T1000 (cell line): ENCODE measurements at places on chromosomes 4 and X.

DNA sequence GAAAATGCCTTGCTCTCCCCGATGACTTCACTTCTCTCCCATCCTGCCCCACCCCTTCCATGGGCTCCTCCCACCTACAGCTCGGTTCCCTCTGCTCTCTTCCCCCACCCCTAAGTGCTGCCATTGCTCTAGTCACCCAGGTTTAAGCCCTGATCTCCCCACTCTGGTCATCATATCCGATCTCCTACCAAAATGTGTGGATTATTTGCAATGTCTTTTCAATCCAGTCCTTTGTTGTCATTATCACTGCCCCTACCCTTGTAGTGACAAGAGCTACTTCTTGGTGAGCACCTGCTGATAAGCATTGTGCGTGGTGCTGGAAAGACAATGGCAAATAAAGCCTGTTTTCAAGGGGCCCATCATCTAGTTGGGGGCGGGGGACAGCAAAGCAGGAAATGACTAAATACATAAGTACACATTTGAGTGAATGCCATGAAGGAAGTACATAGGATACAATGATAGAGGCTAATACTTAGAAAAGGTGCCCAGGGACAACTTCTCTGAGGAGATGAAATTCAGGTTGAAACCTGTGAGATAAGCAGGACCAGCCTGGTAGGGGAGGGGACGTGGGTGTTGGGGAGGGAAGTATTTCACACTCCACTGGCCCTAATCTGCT, 63.8 kb downstream of the DLG3 start:
- DNase-seq: no peak

GRCh38 chr4:7017446-7018048, 25.6 kb upstream of the TADA2B start:
- no peak for DNase-seq

GRCh38 chr4:183262776-183263100, 57.3 kb downstream of the CLDN22 start:
- DNase-seq: no peak

DNA sequence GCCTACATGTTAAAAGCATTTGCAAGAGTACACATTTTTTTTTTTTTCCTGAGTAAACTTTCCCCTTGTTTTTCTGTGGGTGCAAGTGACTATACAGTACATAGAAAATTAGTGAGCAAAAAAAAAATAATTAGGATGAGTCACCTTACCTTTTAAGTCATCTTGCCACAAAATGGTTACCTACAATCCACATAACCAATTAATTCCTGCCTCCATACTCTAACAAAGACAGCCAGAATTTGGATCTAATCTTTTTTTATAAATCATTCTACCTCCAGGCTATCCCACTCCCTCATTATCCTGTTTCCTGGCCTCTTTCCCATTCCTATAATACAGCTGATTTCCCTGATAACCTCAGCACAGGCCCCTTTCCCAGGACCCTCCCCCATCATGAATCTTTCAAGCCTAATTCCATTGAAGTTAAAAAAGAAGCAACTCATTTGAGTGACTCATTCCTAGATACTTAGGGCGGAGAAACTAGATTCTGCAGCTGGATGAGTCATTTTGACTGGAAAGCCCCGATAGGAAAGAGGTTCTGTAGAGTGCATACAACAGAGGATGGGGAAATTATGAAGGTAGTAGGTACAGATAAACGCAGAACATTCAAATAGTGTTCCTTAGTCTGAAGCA, 128.2 kb downstream of the C4orf51 start:
- peak; percentile 60 for DNase-seq

GRCh38 chr4:156830351-156830750, 141.2 kb downstream of the PDGFC start:
- DNase-seq: peak; percentile 13

DNA sequence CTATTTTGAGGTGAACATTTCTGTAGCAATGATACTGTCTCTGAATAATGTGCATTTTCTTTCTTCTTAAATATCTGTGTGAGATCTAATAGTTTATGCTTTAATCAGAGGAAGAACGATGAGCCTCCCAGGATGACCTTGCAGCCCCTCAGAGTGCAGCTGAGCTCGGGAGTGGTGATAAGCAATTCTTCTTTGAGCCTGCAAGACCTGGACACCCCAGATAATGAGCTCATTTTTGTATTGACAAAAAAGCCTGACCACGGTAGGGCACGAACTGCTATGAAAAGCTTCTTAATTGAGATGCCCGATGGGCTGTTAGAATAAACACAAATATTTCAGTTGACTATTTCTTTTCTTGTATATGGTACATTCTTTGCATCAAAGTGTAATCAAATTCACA, 105.0 kb upstream of the ANXA3 start:
- DNase-seq: no peak

- DNase-seq: no peak
These were observed 102.1 kb upstream of the TENM3 start for GRCh38 chr4:182141061-182141460.

- no peak for DNase-seq
These were observed 22.4 kb downstream of the HPRT1 start for GRCh38 chrX:134482371-134482770.

- no peak for DNase-seq
These were observed 469.0 kb upstream of the PRKX start for GRCh38 chrX:4182408-4182806.

DNA sequence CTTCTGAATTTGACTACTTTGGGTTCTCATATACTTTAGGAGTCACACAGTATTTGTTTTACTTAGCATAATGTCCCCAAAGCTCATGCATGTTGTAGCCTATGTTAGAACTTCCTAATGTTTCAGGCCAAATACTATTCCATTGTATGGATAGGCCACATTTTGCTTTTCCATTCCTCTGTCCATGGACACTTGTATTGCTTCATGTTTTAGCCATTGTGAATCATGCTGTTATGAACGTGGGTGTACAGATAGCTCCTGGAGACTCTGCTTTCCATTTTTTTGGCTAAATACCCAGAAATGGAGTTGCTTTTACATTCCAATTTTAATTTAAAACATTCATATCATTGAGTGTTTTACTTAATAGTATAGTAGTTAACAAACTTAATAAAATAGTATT, 54.5 kb downstream of the HTT start:
- DNase-seq: no peak

GRCh38 chrX:134949271-134949670, 41.5 kb upstream of the SMIM10 start:
- DNase-seq: no peak

GRCh38 chr4:10083861-10084641, 32.5 kb downstream of the WDR1 start:
- no peak for DNase-seq

DNA sequence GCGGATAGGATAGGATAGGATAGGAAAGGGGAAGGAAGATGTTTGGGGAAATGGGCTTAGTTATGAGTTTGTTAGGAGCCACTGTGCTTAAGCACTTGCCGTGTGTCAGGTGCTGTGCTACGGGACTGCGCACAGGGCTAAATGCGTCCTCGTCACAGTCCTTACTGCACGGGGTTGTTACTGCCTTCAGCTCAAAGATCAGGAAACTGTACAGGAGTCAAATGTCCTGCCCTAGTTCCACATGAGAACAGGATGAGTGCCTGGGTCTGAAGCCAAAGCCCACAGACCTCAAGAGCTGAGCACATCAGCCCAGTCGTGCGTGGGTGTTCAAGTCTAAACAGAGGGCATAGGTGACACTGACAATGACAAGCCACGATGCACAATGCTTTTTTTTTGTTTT, 15.0 kb downstream of the ACSL1 start:
- no peak for DNase-seq

DNA sequence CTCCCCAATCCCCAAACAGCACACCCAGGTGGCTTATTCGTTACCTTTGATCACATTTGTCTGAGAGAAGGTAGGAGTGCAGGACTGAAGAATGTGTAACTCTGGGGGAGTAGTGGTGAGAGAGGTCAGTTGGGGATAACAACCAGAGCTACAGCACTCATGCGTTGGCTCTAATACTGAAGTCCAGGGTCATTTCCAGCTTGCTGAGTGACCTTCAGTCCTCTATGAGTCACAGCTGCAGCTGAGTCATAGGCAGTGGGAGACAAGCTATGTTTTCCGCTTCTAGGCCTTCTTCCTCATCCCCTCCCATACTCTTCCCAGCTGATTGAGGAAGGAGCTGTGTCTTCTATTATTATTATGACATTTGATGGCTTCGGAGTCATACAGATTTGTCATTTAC, 31.6 kb upstream of the CT47C1 start:
- peak; percentile 11 for DNase-seq

DNA sequence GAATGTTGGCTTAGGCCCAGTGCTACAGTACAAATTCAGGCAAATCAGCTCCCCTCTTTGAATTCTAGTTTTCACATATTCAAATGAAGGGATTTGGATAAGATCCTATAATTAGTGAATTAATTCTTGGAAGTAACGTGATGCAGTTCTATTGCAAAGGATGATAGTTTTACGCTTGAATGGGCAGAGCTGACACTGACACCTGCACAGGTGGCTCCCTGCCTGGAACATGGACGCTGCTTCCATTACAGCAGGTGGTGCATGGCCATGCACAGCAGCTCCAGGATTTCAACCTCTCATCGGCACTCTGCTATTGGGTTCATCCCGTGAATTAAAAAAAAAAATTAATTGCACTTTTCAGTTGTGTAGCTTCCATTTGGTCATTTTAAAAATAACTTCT, 28.4 kb upstream of the RPS6KA6 start:
- no peak for DNase-seq

DNA sequence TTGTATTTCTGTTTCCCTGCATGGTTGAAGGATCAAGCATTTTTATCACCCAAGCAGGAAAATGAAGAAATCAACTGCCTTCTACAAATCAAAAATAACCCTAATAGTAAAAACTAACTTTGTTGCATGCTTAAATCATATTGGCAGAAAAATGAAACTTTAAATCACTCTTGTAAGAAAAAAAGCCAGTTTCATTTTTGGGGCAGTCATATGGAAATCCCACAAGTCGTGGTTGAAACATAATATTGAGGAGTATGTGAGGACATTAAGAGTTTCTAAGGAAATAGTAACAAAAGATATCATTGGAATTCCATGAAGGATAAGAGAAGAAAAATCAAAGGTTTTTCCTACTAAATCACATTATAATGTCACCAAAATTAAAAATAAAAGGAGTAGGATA, 8.4 kb downstream of the TEC start:
- no peak for DNase-seq

DNA sequence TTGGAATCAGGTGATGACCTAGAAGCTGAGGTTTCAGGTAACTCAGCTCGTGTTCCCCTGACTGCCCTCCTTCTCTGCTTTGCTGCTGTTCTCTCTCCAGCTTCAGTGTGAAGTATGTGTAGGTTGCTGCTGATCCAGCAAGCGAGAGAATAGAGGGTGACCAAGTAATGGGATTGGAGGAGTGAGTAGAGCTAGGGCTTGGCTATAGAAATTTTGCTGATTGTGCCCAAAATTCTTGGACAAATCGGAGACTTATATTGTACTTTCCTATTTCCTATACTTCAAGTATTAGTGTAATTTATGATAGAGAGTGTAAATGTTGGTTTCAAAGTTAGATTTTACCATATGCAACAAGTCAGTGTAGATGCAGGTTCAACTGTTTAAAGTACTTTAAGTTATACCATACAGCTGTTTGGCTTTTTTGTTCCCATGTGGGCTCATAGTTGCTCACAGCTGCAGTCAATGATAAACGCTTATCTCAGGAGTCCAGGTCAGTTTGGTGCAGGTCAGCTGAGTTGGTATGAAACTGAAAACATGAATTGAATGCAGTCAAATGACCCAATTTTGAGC, 48.0 kb downstream of the RAPGEF2 start:
- DNase-seq: no peak

GRCh38 chr4:163662768-163663167, 168.3 kb downstream of the TMA16 start:
- no peak for DNase-seq

DNA sequence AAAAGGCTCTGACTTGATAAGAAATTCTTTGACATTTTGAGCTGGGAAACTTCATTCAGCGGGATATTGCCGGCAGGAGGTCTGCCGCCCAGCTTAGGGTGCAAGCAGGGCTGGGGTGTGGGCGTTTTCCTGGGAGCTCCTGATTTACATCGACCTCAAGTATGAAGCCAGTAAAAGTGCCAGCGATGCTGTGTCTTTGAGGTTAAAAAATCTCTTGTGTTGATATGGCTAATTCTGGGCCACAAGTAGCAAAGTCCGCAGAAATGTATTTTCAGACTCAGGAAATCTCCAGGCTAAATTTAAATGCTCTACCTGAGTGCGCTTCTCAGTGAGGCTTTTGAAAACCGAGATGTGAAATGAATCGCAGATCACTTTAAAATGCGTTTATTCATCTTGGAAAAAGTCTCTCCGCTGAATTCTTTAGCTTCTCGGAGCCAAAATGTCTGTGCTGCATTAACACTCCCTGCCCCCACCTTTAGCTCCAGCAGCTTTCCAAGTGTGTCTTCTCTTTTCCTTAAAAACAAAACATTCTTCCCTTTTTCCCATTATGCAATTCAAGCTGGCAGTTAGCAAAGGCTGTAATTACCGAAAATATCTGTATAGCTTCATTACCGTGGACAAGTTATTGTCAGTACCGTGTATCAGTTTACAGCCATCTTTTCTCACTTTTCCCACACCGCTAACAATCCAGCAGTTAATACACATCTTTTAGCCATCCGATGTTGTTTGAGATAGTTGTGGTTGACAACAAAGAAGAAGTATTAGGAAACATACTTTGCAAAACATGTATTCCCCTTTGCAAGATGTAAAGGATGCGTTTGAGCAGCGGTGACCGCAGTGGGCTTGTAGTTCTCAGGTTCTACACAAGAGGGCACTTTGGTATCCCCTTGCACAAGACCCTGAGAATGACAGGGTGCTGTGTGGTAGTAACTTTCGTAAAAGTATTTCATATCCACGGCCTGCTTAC, 136.0 kb upstream of the STX18 start:
- no peak for DNase-seq

GRCh38 chr4:8176547-8177399, 18.2 kb upstream of the ABLIM2 start:
- peak; percentile 16 for DNase-seq

- no peak for DNase-seq
These were observed 27.1 kb downstream of the PIR start for GRCh38 chrX:15465896-15466651.

DNA sequence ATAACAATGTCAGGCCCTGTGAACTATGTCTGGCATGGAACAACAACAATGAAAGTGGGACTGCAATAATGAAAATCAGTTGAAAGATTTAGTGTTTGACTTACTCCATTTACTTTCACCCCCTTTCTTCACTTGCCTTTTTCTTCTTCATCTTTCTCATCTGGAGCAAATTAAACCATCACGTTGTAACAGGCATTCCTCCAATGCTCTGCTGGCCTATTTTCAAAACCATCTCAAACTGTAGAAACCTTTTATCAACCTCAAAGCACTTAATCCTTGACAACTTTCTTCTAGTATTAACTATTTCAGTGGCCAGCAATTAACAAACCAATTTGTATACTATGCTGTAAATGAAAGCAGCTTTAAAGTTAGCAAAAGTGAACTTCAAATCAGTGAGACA, 8.3 kb downstream of the KLHL13 start:
- no peak for DNase-seq

GRCh38 chr4:13515268-13515667, 29.0 kb downstream of the NKX3-2 start:
- DNase-seq: no peak

DNA sequence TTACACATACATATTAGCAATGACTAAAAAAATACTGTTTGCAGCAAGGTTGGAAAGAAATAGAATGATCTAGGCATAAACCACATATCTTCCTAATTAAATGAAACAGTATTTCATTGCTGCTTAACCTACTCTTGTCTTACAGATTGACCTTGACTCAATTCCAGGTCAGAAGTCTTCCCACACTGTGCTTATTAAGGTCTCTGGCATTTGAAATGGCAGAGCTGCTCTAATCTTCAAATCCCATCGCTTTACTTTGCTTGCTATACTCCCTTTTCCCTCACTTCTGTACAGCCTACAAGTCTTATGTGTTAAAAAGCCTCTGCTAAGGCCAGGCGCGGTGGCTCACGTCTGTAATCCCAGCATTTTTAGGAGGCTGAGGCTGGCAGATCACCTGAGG, 424.5 kb downstream of the RPA4 start:
- DNase-seq: no peak
